CD4-positive, alpha-beta T cell (primary cell): ENCODE measurements at places on chromosomes 5 and 9. TPM values are rescaled to one million over a fixed set of nuclear protein-coding genes. Genes with fewer than 3 reads are reported as not detected.
A peak's percentile ranks its signal among the peaks of the same experiment; 100 is the strongest.

DNA sequence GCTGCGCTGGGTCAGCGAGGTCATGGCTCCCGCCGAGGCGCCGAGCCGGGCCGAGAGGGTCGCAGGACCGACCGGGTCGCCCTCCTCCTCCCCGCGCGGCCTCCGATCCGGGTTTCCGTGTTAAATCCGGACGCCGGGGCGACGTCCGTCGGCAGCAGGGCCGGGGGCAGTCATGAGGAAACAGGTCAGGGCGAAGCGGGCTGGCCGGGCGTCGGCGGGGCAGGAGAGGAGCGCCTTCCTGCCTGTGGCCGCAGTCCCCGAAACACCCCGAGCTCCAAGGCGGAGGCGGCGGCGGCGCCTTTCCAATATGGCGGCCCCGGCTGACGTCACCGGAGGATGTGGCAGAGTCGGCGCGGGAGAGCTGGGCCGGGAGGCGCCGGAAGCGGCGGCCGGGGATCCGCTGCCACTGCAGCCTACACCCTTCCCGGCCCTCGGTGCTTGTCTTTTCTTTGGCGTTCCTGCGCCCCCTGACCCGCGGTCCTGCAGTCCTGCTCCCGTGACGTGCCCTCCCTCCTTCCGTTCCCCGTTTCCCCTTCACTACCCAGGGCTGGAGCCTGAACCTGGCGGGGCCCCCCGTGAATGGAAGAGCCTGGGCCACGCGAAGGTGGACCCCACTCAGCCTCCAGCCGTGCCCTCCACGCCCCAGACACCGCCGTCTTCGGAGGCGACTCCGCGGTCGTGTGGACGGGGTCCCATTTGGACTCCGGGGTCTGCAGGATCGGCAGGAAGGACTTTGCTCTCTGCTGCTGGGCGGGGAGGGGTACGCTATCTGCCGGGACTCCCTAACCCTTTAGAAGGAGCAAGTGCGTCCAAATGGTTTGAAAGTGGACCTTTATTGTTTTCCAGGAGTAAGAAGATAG, at the start of gene GOLPH3:
TSS of gene GOLPH3 (minus strand) at position 309 of the 860 bp plus-strand sequence. CDS start at position 24, 285 bp downstream.
- H3K27me3 ChIP-seq: no peaks in the 10 kb centered on the region
- H3K27ac ChIP-seq: peak within 1 kb of the TSS; percentile 95
- peak within 1 kb of the TSS; percentile 90 for H3K4me3 ChIP-seq
- peak; percentile 92 for DNase-seq
- peaks cover 10% of the 10 kb centered on the region for H3K36me3 ChIP-seq
- H3K4me1 ChIP-seq: peaks cover 18% of the 10 kb centered on the region

DNA sequence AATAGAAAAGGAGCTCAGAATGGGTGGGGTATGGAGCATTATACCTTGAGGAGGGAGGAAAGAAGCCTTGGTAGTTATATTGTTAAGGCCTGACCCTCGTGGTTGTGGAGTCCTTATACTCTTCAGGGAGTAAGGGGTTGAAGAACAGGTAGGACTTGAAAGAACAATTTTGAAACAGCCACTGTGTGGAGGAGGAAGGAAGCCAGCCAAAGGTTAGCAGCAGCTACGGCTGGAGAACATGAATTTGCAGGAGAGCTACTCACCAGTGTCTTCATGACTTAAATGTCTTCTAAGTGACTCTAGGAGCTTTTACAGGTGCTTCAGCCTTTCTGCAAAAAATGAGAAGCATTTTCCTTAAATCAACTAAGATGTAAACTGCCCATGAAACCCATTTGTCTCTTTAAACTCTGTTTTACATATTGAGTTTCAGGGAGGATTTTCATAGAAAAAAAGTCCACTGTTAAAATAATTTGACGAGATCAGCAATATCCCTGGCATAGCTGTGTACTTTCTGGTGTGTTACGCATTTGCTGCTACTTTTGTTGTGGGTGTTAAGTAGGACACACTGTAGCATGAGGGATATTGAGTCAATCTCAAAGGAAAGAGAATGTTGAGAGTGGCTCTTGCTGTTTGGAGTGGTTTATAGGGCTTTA, 110.6 kb upstream of the ELL2 start:
- no peaks in the 10 kb centered on the region for H3K4me1 ChIP-seq
- DNase-seq: no peak
- H3K27me3 ChIP-seq: no peaks in the 10 kb centered on the region
- no peak overlapping the region for H3K27ac ChIP-seq

The CKMT2 gene
- 0.17 TPM for total RNA-seq

DNA sequence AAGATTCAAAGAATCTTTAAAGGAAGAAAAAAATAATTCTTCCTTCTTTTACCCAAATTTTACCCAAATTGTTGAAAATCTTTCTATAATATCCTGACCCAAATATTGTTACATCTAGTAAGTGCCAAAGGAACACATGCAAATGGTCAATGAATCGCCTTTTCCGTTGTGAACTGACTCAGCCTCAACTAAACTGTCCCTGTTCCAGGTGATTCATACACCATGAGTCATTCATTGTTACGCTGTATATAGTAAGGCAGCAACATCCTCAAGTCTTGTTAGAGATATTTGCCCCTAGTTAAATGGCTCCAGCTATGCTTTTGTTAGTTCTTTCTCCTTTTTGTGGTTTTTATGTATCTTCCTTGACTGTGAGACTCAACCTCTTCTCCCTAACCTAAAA, 9.7 kb downstream of the PTGER4 start:
- peak overlapping the region; percentile 4 for H3K27ac ChIP-seq
- no peak overlapping the region for H3K4me3 ChIP-seq
- H3K36me3 ChIP-seq: peaks cover 59% of the 10 kb centered on the region
- H3K27me3 ChIP-seq: no peaks in the 10 kb centered on the region

DNA sequence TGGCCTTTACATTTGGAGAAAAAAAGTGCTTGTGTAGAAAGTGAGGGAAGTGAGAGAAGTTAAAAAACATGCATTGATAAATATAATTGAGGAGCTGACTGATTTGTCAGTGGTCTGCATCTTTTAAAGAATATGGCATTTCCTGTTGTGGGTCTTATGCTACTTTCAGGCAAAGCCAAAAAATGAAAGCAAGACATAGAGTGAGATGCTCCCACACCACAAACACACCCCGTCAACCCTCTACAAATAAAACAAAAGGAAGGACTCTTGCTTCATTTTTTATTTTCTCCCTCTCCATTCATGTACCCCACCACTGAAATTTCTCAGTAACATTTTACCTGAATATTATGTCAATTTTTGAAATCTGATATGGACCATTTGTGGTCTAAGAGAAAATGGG, 22.1 kb upstream of the PLCXD3 start:
- no peak for DNase-seq
- H3K4me1 ChIP-seq: no peaks in the 10 kb centered on the region
- H3K4me3 ChIP-seq: no peak overlapping the region
- no peaks in the 10 kb centered on the region for H3K27me3 ChIP-seq
- H3K27ac ChIP-seq: no peak overlapping the region

- no peaks in the 10 kb centered on the region for H3K27me3 ChIP-seq
- H3K4me1 ChIP-seq: no peaks in the 10 kb centered on the region
- H3K27ac ChIP-seq: no peak overlapping the region
- DNase-seq: no peak
- no peak overlapping the region for H3K4me3 ChIP-seq
- no peaks in the 10 kb centered on the region for H3K36me3 ChIP-seq
Measured at GRCh38 chr9:75996726-75997125, 106.3 kb downstream of the PCSK5 start.

DNA sequence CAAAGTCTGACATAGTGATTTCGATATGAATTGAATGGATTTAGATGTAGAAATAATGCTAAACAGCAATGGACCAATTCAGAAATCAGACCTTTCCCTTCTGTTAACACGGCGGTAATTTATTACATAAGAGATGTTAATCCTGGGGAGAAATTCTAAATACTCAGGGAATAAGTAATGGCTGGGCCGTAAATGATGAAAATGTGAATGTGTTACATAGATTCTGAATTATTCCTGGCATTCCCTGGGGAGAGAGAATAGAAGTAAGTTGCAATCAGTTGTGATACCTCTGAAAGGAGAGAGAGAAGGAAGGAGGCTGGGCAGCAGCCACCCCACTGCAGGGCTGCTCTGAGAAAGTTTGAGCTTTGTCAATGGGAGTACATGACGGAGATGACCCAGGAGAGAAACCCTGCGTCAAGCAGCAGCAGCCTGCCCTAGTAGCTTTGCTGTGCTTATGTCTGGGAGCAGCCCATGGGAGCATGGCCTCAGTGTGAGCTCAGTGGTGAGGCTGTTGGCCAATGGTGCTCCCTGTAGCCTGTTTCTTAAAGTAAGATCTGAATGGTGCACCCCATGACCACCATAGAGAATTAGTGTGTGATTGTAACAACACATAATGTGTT, 420.1 kb downstream of the MTRR start:
- no peak overlapping the region for H3K4me3 ChIP-seq
- DNase-seq: no peak
- no peaks in the 10 kb centered on the region for H3K36me3 ChIP-seq
- H3K4me1 ChIP-seq: no peaks in the 10 kb centered on the region
- no peak overlapping the region for H3K27ac ChIP-seq

The C1QTNF2 gene
- not detected for total RNA-seq

The CATSPER3 gene
- total RNA-seq: 0.56 TPM

DNA sequence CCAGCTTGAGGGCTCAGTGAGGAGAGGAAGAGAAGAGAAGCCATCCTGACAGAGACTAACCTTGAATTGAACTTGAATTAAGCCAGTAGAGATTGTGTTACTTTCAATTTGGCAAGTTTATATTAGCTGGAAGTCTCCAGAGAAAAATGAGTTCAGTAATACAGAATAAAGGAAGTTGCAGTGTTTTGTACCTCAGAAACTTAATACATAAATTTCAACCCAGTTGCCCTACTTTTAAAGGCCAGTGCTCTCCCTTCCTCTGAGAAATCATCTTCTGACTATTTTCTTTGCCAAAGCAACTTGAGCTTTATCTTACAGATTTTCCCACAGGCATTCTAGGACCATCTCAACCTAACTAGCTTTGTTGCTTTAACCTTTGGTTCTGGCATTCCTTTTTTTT, 231.0 kb upstream of the GAS1 start:
- no peaks in the 10 kb centered on the region for H3K36me3 ChIP-seq
- H3K4me1 ChIP-seq: no peaks in the 10 kb centered on the region
- no peak overlapping the region for H3K4me3 ChIP-seq

The PCDHGA3 gene
- total RNA-seq: not detected

- no peaks in the 10 kb centered on the region for H3K4me1 ChIP-seq
- DNase-seq: no peak
- no peaks in the 10 kb centered on the region for H3K36me3 ChIP-seq
- H3K27me3 ChIP-seq: no peaks in the 10 kb centered on the region
- H3K4me3 ChIP-seq: no peak overlapping the region
Measured at GRCh38 chr9:29873579-29873978, 2300.3 kb upstream of the C9orf72 start.

DNA sequence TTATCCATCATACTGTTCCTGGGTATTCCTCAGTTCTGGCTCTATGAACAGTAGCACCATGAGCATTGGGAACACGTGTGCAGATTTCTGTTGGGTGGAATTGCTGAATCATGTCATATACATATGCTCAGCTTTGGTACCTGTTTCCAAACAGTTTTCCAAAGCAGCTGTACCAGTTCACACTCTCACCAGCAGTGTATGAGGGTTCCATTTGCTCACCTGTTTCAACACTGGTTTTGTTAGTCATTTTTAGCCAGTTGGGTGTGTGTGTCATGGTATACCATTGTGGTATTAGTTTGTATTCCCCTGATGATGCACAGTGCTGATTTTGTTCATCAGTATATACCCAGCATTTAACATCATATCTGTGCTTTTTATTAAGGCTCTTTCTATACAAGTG, 56.7 kb upstream of the ECM2 start:
- no peak overlapping the region for H3K27ac ChIP-seq
- H3K4me1 ChIP-seq: no peaks in the 10 kb centered on the region
- no peak for DNase-seq
- no peaks in the 10 kb centered on the region for H3K36me3 ChIP-seq

DNA sequence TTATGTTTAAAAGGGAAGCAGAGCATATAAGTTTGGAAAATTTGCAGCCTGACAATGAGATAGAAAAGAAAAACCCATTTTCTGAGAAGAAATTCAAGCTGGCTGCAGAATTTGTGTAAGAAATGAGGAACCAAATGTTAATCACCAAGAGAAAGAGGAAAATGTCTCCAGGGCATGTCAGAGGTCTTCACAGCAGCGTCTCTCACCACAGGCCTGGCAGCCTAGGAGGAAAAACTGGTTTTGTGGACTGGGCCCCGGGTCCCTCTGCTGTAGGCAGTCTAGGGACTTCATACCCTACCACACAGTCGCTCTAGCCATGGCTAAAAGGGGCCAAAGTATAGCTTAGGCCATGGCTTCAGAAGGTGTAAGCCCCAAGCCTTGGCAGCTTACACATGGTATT, 32.1 kb upstream of the HSD17B4 start:
- no peak for DNase-seq
- H3K4me1 ChIP-seq: no peaks in the 10 kb centered on the region
- no peak overlapping the region for H3K4me3 ChIP-seq
- no peaks in the 10 kb centered on the region for H3K27me3 ChIP-seq

- no peaks in the 10 kb centered on the region for H3K4me1 ChIP-seq
- H3K4me3 ChIP-seq: no peak overlapping the region
- H3K27me3 ChIP-seq: no peaks in the 10 kb centered on the region
Measured at GRCh38 chr9:119951090-119951489, 581.9 kb upstream of the BRINP1 start.

The IFNA13 gene
- total RNA-seq: not detected

The HNRNPA0 gene
- total RNA-seq: 52.7 TPM

DNA sequence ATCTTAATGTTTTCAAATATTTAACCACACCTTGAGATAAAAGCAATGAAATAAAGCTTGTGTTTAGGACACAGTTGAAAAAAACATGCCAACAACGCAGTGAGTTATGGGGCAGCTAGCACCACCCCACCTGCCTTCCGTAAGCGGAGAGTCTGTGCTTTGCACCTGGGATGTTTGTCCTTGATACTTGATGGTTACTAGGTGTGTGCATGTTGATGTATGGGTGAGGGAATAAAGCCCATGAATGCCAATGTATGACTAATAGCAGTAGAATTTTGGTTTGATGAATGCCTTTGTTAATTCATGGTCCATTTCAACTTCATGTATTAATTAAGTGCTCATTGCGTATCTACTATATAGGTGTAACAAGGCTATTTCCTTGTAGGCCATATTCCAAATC, 74.0 kb downstream of the PCSK5 start:
- no peaks in the 10 kb centered on the region for H3K36me3 ChIP-seq
- H3K4me3 ChIP-seq: no peak overlapping the region
- no peak for DNase-seq
- no peaks in the 10 kb centered on the region for H3K27me3 ChIP-seq
- no peak overlapping the region for H3K27ac ChIP-seq
- H3K4me1 ChIP-seq: peaks cover 11% of the 10 kb centered on the region

GRCh38 chr9:86598411-86599239, 244.4 kb upstream of the TUT7 start:
- H3K4me1 ChIP-seq: no peaks in the 10 kb centered on the region
- no peak overlapping the region for H3K4me3 ChIP-seq
- no peak overlapping the region for H3K27ac ChIP-seq
- H3K36me3 ChIP-seq: no peaks in the 10 kb centered on the region
- H3K27me3 ChIP-seq: peaks cover 4% of the 10 kb centered on the region

DNA sequence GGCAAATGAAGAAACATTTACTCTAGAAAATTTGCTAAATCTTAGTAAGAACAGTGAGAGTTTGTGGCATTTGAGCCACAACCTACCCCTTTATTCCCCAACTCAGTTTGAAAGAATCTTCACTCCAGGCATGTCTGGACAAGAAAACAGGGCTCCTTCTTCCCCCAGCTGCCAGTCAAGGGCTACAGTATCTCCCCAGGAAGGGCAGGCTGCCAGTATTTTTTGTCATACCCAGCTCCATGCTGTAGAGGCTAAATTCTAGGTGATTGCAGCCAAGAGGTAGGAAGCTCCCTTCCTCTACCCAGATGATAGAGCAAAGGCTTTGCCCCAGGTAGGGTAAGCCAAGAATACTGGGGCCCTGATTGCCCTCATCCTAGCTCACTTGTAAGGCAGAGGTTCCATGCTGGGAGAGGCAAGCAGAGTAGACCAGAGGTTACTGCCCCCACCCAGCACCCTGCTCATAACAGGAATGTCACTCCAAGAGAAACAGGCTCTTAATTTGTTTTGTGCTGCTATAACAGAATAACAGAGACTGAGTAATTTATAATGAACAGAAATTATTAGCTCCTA, 20.0 kb upstream of the GRPEL2 start:
- H3K4me1 ChIP-seq: no peaks in the 10 kb centered on the region
- no peak overlapping the region for H3K4me3 ChIP-seq
- H3K27me3 ChIP-seq: no peaks in the 10 kb centered on the region
- DNase-seq: no peak
